GM12864 (cell line): ENCODE measurements at places on chromosomes 5 and 9.

- no peak for DNase-seq
Measured at GRCh38 chr9:89926167-89926566, 321.4 kb downstream of the GADD45G start.

GRCh38 chr9:92432972-92433548 is 8.8 kb upstream of the OMD start:
- DNase-seq, result no peak

- no peak for DNase-seq
Measured at GRCh38 chr5:100108883-100109282, 426.3 kb upstream of the FAM174A start.

- DNase-seq, result no peak
Measured at GRCh38 chr5:77973253-77973609, 197.1 kb upstream of the TBCA start.

DNA sequence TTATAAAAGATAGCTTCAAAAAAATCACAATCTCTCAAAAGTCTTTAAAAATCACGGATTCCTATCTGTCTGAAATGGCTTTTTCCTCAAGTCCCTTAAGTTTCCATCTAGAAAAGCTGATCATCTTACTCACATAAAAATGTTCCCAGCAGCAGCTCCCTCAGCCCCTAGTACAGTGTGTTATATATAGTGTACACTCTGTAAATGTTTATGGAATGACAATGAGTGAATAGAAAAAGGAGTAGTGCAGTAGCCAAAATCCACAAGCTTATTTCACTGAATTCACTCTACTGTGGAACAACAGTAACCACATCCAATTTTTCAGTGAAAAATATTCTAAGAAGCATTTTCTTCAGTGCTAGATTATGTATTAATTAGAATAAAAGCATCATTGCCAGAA is 609.4 kb downstream of the DTWD2 start:
- no peak for DNase-seq
